ENCODE measurements at places on chromosomes 5 and 9.

GRCh38 chr5:69335341-69335935 lies 2.8 kb upstream of the CCDC125 start:
- DNase-seq: no peak

DNA sequence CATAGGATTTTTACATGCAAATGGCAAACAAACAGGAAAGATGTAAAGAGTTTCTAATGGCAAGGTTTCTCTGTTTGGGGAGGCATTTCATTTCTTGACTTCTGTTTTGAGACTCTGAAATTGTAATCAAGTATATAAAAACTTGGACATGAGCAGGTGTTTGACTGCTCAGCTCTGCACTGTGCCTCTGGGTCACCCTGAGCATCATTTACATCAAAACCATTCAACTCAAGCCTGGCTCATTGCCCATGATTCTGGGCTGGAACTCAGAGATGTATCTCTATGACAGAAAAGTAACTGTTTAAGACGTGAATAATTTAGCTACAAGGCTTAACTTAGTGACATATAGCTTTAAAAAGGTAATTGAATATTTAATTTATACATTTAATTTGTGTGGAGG lies 1402.4 kb upstream of the NUDT12 start:
- no peak for DNase-seq

DNA sequence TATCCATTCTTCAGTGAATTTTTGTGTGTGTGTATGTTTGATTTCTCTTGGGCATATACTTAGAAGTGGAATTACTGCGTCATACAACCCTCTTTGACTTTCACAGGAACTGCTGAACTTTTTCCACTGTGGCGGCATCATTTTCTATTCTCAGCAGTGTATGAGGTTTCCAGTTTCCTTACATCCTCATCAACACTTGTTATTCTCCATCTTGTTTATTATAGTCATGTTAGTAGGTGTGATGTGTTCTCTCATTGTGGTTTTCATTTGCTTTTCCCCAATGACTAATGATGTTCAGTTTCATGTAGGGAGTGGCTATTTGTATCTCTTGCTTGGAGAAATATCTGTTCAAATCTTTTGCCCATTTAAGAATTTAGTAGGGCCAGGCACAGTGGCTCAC lies 2.6 kb downstream of the ZNF79 start:
- DNase-seq: no peak

DNA sequence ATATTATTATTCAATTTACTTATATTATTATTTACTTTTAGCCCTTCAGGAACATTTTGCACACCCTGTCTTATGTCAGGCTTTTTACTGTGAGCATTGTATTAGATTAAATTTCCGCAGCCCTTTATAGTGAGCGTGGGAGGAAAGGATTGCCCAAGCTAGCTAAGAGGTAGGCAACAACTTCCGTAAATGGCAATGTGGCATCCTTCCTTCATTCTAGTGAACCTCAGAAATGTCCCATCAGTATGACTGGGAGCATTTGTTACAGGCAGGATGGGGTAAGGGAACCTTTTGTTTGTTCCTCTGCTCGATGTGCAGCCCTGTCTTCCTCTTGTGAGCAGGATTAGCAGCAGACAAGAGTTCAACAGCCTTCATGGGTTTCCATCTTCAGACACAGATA lies 6.2 kb upstream of the CD180 start:
- no peak for DNase-seq

Measured in mucosa of descending colon (tissue), 3 donors.